CD4-positive, alpha-beta T cell treated with Interleukin-2 at 100 ng/mL for 4 hours (primary cell): ENCODE measurements at places on chromosomes 7 and 10.

DNA sequence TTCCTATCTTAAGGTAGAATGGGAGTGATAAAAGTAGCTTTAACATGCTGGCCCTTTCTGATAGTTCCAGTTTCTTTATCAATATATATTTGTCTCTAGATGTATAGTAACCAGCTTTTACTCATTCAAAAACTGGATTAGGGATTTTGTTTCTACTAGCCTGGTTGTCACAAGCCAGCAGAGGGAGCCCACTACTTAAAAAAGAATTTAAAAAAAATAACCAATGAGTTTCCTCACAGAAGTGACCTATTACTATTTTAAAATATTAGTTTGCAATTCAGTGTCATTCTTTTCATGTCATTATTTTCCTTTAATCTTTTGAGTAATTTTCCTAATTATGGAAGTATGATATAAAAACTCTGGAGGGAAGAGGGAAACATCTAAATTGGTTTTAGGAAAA, 142.1 kb downstream of the PHTF2 start:
- no peak for DNase-seq

- no peak for DNase-seq
These were observed 48.5 kb upstream of the PPP2R2D start for GRCh38 chr10:131852176-131852822.

DNA sequence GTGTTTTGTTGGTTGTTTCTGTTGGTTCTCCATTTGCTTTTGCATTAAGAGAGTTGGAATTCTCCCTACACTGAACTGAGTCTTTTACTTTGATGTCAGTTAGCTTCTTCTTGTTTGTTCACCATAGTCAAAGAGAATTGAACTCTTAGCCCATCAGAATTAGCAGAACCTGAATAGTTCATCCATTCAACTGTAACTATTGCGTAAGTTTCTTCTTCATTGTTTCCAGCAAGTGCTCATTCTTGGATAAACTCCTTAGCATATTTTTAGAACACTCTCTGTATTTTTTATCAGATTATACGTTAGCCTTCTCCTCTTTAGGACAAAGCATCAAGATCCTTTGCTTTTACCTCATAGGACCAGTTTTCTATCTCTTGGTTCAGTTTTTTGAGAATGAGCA, 128.4 kb upstream of the RAB11FIP2 start:
- DNase-seq, result no peak

GRCh38 chr7:149751043-149751775, 22.2 kb downstream of the ZNF467 start:
- DNase-seq, result no peak

DNA sequence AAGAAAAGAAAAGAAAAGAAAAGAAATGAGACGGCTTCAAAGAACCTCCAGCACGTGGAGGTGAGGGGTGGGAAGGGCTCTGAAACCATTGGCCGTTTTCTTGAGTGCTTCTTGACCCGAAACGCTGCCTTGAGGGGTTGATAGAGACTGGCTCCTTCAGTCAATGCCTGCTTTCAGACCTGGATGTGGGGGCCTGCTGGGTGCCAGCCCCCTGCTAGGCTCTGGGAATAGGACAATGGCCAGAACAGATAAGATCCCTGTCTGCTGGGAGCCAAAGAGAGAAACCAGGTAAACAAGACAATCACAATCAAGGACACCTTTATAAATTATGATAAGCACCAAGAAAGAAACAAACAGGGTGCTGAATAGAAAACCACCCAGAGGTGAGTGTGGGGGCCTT, 27.7 kb downstream of the ZMIZ1 start:
- no peak for DNase-seq

GRCh38 chr10:88895250-88895649, 15.2 kb downstream of the STAMBPL1 start:
- no peak for DNase-seq

DNA sequence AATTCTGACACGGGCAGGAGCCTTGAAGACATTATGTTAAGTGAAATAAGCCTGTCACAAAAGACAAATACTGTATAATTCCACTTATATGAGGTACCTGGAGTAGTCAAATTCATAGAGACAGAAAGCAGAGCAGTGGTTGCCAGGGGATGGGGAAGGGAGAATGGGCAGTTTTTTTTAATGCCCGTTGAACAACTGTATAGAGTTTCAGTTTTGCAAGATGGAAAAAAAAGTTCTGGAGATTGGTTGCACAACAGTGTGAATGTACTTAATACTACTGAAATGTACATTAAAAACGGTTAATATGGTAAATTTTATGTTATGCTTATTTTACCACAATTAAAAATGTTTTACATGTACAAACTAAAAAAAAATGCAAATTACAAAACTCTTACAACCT, 63.6 kb upstream of the EFCAB10 start:
- DNase-seq, result no peak

- DNase-seq, result no peak
These were observed 77.6 kb upstream of the LEP start for GRCh38 chr7:128163473-128163872.

DNA sequence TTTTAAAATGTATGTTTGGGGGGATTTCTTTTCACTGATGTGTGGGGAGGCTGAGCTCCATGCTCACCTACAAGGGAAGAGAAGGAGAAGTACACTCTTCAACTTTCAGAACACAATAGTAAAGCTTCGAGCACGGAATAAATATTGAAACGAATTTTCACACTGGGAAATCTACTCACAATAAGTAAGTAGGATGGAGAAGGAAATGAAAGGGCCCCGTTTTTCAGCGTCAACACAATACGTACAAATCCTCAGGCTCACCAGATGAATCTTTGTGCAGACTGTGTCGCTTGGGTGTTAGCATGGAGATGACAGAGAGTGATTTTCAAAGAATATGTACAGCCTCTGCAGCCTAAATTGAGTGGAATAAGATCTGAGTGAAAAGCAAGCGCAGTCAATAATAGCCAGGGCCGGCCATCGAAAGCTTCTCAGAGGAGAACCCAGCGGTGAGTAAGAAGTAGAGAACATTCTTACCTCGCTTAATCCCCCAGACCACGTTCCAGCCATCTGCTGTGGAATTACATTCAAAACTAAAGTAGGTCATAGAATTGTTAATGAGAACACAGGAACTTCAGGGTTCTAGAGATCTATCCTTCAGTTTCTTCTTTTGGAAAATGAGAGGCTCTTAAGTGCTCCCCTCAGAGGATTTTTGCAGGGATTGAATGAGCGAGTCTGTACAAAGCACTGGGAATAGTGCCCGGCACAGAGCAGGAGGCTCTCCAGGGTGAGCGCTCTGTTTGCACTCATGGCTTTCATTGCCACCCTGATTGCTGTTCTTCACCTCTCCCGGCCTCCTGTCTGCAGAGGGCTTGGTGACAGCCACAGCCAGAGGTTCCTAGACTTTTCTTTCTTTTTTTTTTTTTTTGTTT, 292.8 kb downstream of the SFMBT2 start:
- DNase-seq, result no peak

DNA sequence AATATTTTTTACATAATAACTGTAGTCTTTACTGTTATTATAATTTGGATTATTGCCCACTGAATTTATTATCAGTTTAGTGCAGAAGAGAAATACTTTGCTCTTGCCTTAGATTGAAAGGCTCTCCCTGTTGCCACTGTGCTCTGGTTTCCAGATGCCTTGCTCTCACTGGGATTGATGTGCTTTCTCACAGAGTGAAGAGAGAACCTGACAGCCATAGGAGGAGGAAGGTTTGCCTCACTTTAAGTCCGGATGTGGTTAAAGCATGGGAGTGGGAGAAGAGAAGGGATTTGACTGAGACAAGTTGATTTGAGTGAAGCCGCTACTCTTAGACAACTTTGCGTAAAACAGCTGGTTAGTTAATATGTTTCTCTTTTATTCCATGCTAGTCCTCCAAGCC, 68.2 kb upstream of the RPA3 start:
- DNase-seq, result no peak

- no peak for DNase-seq
These were observed 11.3 kb upstream of the RHOBTB1 start for GRCh38 chr10:60955316-60955715.

DNA sequence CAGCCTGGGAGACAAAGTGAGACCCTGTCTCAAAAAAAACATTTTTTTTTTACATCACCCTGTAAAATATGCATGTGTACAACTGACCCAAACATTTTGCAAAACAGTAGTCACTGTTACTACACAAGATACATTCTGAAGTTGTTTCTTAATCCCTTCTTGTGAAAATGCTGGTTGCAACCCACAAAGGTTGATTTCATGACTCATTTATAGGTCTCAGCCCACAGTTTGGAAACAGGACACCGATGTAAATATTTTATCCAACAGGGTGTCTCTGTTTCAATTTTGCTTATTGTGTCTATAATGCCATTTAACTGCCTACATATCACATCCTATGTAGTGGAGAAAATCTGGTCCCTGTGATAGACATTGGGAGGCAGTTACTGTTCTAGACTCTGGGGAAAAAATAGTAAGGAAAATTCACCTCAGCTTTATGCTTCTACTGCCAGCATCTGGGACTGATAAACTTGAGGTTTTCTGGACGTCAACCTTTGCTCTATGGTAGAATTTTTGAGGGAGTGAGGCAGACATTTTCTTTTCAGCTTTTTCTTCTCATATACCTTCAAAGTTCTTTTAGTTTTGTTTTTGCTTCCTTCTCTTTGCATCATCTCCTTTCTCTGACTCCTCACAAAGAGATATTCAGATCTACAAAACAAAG, 1.6 kb upstream of the RAB19 start:
- DNase-seq, result peak; percentile 10

GRCh38 chr10:13970236-13970956, 360.3 kb downstream of the FRMD4A start:
- DNase-seq, result no peak

GRCh38 chr10:58868736-58869435, 307.6 kb upstream of the PHYHIPL start:
- DNase-seq, result no peak

- DNase-seq, result no peak
These were observed 22.4 kb downstream of the LDB3 start for GRCh38 chr10:86690657-86691084.

DNA sequence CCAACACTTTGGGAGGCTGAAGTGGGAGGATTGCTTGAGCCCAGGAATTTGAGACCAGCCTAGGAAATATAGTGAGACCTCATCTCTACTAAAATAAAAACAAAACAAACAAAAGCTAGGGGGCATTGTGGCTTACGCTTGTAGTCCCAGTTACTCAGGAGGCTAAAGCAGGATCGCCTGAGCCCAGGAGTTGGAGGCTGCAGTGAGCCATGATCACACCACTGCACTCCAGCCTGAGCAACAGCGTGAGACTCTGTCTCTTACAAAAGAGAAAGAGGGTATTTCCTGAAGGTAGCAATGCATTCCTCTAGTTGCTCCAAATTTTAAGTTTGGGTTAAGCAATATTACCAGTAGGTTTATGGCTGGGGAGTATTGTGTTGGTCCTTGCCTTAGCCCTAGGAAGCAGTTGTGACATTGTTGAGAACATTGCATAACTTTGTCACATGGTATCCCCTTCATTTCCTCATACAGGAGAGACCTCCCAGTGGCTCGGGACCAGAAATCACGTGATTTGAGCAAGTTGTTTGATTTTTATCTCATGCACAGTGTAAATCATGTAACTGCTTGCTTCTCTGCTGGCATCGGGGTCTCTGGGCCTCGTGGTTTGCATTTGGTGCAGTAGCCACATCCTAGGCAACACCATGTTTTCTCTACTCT, 23.3 kb upstream of the SMARCD3 start:
- DNase-seq, result no peak

- DNase-seq, result peak; percentile 47
These were observed 816 bp upstream of the LRRC4 start for GRCh38 chr7:128031901-128032604.

- DNase-seq, result no peak
These were observed 10.2 kb downstream of the KBTBD2 start for GRCh38 chr7:32881074-32881982.

DNA sequence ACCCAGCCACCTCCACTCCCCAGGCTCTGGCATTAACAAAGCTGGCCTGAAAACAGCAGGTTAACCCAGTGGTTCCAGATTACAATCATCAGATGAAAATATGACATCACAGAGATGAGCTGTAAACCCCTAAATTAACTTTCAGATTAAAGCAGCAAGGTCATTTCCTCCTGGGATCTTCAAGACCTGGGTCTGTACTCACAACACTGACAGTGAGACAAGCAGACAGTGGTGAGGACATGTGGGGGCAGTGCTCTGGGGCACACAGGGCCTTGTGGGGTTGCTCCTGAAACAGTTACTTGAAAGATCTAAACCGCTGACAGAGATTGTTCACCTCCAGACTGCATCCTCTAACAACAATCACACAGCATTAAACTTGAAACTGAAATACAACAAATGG, 134.1 kb downstream of the ZNF438 start:
- DNase-seq, result no peak

DNA sequence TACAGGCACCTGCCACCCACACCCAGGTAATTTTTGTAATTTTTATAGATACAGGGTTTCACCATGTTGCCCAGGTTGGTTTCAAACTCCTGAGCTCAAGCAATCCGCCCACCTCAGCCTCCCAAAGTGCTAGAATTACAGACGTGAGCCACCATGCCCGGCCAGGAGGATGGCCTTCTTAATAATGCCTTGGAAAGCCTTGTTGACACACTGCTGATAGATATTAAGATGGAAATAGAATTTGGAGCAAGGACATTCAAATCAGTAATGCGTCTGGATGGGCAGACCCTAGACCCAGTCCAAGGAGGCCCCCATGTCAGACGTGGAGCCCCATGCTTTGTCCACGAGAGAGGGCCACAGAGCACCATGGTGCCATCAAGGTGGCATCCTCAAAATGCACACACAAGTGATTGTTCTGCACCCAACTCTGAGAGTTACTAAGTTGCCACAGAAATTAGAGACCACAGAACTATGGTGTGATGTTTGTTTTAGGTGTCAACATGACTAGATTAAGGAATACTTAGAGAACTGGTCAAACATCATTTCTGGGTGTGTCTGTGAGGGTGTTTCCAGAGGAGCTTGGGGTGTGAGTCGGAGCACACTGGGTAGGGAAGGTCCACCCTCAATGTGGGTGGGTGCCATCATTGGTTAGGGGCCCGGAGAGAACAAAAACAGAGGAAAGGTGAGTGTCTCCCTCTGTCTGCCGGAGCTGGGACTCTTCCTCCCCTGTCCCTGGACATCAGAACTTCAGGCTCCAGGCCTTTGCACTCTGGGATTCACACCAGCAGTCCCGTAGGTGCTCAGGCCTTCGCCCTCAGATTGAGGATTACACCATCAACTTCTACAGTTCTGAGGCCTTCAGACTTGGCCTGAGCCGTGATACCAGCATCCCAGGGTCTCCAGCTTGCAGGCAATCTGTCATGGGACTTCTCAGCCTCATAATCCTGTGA, 34.5 kb downstream of the EBF3 start:
- DNase-seq, result no peak

DNA sequence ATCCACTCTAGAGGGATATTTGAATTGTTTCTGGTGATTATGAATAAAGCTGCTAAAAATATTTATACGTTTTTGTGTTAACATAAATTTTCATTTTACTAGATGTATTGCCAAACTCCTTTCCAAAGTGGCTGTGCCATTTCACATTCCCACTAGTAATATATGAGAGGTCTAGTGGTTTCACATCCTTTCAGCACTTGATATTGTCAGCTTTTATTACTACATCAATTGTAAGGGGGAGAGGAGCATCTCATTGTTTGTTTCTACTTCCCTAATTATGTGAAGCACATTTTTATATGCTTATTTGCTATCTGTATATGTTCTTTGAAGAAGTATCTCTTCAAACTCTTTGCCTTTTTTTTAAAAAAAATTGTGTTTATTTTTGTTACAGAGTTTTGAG, 184.5 kb downstream of the ADK start:
- no peak for DNase-seq
